ENCODE measurements at places on chromosomes 3 and 15.

DNA sequence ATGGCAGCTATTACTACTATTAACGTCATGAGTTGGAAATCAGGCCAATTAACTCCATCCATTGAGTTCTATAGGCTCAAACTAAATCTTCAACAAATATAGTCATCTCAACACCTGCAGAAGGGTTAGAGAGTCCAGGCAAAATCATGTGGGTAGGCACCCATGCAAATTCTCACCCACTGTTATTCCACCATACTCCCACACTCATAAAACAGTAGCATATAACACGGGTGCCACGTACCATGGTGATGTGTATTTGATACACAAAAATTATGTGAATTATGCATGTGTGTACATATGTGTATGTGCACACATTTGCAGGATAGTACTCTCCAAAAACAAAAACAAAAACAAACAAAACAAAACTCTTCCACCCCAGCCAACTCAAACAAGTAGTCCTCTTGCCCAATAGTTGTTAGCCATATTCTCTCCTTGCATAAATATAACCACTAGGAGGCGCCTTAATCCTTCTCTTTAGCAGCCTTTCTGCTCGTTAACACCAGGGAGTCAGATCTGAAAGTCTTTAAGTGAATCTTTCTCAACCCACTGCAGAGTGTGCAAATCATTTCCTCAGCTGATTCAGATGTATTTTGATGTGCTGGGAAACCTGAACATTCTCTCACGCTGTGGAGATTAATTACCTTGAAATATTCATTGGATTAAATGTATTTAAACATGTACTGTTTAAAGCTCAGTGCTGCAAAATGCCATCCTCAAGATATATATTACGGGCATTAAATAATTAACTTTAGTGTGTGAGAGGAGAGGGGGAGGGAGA is 38.0 kb upstream of the COPB2 start:
- DNase-seq, result peak; percentile 22

- DNase-seq, result no peak
Measured at GRCh38 chr3:46349484-46350261, 4.2 kb upstream of the CCR2 start.

GRCh38 chr15:69625328-69625727 is 172.7 kb downstream of the RPLP1 start:
- DNase-seq, result no peak

- DNase-seq, result no peak
Measured at GRCh38 chr3:168654700-168655099, 559.0 kb upstream of the GOLIM4 start.

- no peak for DNase-seq
Measured at GRCh38 chr3:42195879-42196330, 70.1 kb downstream of the CCK start.

DNA sequence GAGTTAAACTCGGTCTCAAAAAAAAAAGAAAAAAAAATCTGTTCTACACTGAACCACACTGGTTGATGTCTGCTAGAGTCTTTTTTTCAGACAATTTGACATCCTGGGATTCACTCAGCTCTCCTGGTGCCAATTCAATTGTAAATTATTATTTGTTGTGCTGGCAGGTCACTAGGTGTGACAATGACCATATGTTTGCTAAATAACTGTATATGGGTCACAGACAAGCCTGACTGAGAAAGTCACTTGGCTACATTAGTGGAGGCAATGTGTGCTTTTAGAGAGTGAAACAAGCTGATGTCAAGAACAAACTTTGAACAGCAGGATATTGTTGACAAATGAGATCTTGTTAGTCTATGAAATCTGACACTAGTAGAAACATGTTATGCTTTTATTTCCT is 1379.1 kb downstream of the ZPLD1 start:
- DNase-seq, result no peak

GRCh38 chr15:58441376-58442070 is 9.7 kb downstream of the LIPC start:
- DNase-seq, result no peak

DNA sequence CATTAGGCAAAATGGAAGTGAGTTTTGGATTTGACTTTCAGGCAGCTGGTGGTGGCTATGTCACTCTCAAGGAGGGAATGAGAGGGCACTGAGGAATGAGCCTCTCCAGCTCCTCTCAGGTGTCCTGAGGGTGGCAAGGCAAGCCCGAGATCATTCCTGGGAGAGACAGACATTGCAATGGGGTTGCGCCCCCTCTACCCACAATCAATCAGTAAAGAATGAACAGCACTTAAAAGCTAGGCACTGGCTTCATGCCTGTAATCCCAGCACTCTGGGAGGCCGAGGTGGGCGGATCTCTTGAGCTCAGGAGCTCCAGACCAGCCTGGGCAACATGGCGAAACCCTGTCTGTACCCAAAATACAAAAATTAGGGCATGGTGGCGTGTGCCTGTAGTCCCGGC is 14.1 kb upstream of the SHF start:
- no peak for DNase-seq

DNA sequence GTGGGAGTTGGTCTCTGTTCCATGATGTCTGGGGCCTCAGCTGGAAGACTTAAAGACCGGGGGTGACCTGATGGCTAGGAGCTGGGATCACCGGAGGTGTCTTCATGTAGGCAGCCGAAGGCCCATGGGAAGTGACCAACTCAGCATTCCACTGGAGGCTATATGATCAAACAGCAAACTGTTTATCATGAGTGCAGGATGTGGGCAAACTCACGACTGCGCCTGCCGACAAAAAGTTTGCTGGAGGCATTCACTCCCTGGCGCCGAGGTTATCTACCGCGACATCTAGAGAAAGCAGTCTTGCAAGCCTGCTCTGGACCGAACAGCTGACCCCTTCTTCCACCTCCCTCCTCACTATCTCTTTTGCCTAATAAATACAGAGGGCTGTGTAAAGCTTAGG is 62.7 kb upstream of the NR2C2 start:
- DNase-seq, result no peak

DNA sequence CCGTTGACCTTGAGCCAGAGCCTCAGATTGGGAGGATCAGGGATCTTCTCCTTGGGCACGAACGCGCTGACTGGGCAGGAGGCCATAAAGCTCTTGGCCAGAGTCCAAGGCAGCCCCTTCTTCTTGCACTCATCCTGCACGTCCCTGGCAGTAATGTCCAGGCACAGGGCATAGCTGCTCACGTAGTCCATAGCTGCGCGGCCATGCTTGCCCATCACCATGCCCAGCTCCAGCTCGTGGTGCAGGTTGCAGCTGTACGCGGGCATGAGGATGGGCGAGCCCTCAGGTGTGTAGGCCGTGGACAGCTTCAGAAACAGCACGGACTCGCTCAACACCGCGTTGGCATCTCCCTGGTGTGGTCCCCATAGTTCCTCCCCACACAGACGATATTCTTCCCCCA is 17.9 kb upstream of the RPLP1 start:
- no peak for DNase-seq

DNA sequence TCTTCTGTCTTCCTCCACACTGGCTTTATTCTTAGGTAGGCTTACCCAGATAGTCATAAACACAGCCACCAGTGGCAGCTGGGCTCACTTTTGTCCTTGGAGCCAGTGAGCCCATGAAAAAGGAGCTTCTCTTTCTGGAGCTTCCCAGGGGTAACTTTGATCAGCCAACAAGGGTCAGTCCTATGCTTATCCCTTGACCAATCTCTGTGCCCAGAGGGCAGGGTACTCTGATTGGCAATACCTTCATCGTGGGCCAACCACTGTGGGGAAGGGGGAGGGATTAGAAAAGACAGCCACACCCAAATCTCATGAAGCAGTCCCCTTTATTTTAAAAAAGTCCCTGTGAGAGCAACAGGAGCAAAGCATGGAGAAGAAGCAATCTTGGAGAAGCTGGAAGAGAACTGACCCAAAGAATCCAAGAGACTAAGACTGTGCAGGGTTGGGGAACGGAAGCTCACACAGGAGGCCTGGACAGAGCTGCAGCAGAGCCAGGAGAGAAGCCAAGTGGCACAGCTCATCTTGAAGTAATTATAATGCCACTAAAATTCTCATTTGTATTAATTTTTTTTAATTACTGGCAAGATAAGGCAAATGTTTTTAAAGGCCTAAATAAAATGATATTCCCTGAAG is 70.4 kb downstream of the SSUH2 start:
- DNase-seq, result no peak

- no peak for DNase-seq
Measured at GRCh38 chr15:98226578-98226977, 266.1 kb downstream of the ARRDC4 start.

DNA sequence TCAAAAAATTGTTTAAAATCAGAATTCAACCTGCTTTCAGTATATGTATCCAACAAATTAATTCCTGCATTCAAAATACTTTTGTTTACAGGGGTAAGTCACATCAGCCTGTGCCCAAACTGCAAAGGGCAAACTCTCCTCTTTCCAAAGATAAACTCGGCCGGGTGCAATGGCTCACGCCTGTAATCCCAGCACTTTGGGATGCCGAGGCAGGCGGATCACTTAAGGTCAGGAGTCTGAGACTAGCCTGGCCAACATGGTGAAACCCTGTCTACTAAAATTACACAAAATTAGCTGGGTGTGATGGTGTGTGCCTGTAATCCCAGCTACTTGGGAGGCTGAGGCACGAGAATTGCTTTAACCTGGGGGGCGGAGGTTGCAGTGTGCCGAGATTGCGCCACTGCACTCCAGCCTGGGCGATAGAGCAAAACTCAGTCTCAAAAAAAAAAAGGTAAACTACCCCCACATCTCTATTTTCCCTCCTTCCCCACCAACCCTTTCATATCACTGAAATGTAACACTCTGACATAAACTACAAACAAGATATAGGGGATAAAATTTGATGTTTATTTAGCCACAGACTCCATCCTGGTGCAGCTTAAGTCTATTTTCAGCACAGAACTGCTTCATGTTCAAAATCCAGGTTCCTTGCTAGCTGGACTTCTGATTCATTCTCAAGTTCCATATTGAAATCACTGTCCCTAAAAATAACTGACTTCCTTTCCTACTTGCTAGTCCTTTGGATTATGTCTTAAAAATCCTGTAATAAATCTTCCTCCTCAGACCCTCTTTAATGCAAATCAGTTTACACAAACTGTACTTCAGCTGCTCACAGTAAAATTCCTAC is 15.4 kb downstream of the UBP1 start:
- DNase-seq, result no peak

GRCh38 chr3:197541756-197542539 is 13.8 kb downstream of the BDH1 start:
- peak; percentile 51 for DNase-seq

- DNase-seq, result no peak
Measured at GRCh38 chr15:67224889-67225288, 29.6 kb downstream of the AAGAB start.

- no peak for DNase-seq
Measured at GRCh38 chr3:8555113-8555661, 53.6 kb downstream of the LMCD1 start.

- DNase-seq, result no peak
Measured at GRCh38 chr3:126358816-126359181, 1.6 kb upstream of the KLF15 start.

DNA sequence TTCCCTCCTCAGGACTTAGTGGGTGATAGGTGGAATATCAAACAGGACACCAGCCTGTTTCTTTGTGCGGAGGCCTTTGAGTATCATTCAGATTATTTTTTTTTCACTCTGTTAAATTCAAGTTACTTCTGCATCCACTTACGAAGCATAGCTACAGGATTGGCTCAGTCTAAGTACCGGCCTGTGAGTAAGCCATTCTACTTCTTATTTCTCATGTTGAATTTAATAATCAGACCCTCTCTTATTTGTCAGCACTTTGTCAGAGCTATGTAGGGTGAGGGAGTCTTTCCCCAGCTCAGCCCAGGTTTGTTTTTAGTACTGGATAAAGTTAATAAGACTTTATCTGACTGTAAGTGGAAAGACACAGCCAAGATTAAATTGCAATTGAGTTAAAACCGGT is 54.7 kb downstream of the ITPR1 start:
- no peak for DNase-seq

DNA sequence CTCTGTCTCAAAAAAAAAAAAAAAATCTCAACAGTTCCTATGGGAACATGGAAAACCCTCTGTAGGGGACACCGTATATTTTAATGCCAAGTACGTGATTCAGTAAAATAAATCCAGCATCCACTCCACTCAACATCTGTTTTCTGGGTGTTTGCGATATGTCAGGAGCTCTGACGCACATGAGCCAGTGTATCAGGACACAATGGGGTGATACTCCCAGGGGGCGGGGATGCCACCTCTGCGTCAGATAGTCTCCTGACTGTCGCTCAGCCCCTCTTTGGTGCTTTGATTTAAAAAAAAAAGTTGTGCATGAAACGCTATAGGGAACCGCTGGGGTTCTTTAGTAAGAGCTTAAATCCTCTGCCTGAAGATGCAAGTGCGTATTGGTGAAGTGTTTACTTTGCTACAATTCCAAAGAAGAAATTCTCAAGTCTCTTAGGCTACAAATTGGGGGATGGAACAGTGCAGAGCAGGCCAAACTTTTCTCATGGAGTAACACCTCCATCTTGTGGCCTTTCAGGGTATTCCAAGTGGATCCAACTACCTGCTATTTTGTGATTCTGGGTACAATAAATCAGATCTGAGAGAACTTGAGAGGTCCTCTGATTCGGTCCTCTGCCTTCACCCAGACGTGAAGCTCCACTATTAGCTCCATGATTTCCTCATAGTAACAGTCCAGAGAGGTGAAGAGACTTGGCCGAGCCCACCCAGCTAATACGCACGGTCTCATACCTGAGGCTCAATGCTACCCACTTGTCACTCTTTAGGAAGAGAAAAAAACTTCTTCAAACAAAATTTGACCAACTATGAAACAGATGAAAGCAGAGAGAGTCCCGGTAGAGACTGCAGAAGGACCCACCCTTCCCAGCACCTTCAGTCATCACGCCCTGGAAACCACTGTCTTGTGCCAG is 9.3 kb upstream of the NR2E3 start:
- DNase-seq, result no peak

DNA sequence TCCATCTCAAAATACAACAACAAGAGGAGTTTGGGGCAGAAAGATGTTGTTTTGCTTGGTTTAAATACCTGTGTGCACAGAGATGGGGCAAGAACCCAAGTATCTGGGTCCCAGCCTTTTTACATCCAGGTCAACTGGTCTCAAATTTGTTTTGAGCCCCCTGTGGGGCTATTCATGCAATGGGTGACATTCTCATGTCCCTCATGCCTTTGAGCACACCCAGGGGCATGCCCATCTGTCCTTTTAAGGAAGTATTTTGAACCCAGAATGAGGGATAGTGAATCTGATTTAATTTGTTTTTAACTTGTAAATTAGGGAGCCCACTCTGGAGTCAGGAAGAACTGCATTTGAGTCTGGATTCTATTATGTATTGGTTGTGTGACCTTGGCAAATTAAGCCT is 14.8 kb downstream of the ABCF3 start:
- DNase-seq, result no peak

- DNase-seq, result no peak
Measured at GRCh38 chr15:58453931-58454793, 22.4 kb downstream of the LIPC start.

- peak; percentile 16 for DNase-seq
Measured at GRCh38 chr15:70053001-70053715, 44.6 kb downstream of the TLE3 start.

DNA sequence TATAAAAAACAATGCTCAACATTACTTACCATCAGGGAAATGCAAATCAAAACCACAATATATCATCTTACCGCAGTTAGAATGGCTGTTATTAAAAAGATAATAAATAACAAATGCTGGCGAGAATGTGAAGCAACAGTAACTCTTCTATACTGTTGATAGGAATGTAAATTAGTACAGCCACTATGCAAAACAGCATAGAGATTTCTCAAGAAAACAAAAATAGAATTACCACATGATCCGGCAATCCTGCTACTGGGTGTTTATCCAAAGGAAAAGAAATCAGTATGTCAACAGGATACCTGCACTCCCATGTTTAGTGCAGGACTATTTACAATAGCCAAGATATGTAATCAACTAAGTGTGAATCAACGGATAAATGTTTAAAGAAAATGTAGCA is 48.1 kb downstream of the ADAM10 start:
- no peak for DNase-seq

GRCh38 chr3:66140743-66141372 is 79.9 kb upstream of the SLC25A26 start:
- DNase-seq, result no peak

Data from substantia nigra (tissue), 51 donors.